ENCODE measurements at places on chromosomes 2 and 18.

DNA sequence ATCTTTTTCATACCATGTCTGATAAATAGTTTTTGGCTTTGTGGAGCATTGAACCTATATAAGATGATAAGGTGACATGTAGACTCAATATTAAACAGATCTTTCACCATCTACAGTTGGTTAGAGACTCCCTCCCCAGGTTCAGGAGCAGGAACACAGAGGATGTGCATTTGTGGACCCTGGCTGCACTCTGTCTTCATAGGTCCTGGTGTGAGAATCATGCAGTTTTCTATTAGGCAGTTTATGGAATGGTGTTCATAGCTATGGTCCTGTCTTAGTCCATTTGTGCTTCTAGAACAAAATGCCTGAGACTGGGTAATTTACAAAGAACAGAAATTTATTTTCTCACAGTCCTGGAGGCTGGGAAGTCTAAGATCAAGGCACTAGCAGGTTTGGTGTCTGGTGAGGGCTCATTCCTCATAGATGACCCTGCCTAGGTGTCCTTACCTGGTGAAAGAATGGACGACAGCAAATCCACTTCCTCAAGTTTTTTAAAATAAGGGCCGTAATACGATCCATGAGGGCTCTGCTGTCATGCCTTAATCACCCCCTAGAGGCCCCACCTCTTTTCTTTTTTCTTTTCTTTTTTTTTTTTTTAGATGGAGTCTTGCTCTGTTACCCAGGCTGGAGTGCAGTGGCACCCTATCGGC, 35.3 kb upstream of the FAM98A start:
- no peak for DNase-seq

GRCh38 chr2:149278161-149278871, 52.1 kb upstream of the LYPD6 start:
- DNase-seq, result no peak

DNA sequence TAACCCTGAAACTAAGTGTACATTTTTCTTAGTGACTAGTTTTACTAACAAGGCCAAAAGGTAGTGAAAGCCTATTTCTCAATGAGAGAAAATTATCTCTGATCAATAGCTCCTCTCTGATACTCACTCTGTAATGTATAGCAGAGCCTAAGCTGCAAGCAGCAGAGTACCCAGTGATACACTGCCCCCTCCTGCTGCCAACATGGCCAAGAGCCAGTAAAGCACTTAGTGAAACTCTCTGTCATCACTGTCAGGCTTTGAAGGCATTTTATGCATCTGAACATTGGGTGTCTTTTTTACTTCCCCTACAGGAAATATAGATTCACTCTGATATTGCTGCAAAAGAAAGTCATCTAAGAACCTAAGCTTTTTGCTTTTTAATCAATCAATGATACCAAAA, 784.1 kb upstream of the CDH7 start:
- no peak for DNase-seq

DNA sequence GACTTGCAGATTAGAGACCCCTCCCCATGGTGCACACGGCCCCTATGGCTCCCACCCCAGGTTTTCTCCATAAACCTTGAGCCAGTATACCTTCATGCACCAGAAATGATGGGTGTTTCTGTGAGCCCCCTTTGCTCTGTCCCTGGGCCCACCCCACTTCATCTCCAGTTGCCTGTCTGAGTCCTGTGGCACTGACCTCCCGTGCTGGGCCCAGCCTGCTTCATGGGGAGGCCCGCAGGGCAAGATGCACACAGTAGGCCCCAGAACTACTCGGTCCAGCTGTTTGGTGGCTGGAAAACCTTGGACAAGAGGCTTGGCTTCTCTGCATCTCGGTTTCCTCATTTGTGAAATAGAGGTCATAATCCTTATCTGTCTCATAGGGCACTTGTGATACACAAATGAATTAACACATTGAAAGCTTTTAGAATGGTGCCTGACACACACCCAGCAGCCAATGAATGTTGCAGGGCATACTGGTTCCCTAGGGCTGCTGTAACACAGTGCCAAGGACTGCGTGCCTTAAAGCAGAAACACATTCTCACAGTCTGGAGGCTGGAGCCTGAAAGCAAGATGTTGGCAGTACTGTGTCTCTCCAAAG, 58.4 kb downstream of the SH3BP4 start:
- DNase-seq, result no peak

GRCh38 chr2:108377815-108378630, at the start of gene SULT1C4:
SULT1C4 (plus strand) TSS chr2:108377954; CDS start chr2:108378338, 384 bp downstream.
- no peak for DNase-seq

GRCh38 chr2:85273738-85274731, 53.8 kb downstream of the TGOLN2 start:
- no peak for DNase-seq
